Activated CD4-positive, alpha-beta memory T cell treated with anti-CD3 and anti-CD28 coated beads, Interleukin-2, amount 10 ng/mL, durations not matched to agents 7 days and 5 days (primary cell): ENCODE measurements at places on chromosomes 11 and 22. TPM values are rescaled to one million over a fixed set of nuclear protein-coding genes. Genes with fewer than 3 reads are reported as not detected.

DNA sequence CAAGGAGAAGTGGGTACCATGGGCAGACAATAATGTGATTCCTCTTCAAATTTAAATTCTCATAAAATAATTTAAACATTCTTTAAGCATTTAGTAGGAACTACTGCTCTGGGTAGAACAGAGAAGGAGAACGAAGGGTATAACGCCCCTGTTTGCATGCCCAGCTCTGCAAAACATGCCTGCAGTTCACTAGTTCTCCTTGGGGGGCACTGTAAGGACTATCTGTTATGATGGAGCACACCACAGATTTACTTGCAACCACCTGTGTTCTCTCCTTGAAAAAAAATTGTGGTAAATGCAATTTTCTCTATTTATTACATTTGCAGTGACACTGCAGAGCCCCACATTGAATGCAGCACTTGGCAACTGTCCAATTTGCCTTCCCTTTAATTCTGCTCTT is 100.3 kb downstream of the GUCY1A2 start:
- DNase-seq: no peak

The BIK gene
- 2.6 TPM for total RNA-seq

The CECR2 gene
- total RNA-seq: not detected

The YPEL1 gene
- total RNA-seq: 17.5 TPM

DNA sequence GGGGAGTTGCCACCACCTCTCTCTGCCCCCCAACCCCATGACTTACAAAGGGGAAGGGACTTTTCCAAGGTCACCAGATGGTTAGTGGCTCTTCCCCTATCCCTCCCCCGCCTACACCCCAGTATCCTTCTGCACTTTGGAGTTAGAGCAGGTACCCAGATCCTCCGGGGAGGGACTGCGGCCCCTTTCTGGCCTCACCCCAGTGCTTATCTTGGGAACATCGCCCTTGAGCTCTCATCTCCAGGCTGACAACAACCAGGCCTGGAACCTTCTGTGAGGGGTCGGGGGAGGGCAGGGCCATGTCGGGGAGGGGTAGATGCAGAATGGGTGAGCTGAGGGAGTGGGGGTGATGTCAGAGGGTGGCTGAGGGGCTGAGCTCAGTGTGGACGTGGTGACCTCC is 7.5 kb upstream of the NAALADL1 start:
- no peak for DNase-seq

- DNase-seq: no peak
These were observed 115.4 kb upstream of the SEZ6L start for GRCh38 chr22:26053737-26054316.

DNA sequence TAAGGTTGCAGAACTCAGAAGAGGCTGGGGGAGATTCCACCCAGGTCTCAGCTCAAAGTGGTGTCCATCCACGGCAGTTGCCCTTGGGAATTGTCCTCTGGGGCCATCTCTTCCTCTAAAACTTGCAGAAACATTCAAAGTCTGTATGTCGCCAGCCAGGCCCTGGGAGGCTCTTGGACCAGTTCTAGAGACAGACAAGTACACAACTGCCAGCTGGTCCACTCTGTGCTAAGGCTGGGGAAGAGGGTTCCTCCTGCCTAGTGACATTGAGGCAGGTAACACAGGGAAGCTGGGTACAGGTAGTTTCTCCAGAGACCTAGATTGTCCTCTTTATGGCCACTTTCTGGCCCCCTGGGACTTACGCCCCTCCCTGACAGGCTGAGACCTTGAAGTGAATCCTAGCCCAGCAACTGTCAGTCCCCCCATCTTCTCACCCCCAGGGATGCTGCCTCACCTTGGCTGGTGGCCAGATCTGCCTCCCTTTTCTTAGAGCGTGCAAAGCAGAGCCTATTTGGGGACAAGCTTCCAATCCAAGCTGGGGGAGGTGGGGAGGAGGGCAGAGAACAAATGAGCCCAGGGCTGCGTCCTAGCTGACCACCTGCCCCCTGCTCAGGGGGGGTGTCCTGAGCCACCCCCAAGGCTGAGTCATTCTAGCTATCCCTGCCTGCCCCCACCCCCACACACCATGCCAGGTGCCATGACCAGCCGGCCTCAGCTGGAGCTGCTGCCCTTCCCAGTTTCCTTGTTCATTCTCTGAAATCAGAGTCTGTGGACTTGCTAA is 8.4 kb downstream of the FAM83F start:
- DNase-seq: no peak

The SMTNL1 gene
- not detected for total RNA-seq

DNA sequence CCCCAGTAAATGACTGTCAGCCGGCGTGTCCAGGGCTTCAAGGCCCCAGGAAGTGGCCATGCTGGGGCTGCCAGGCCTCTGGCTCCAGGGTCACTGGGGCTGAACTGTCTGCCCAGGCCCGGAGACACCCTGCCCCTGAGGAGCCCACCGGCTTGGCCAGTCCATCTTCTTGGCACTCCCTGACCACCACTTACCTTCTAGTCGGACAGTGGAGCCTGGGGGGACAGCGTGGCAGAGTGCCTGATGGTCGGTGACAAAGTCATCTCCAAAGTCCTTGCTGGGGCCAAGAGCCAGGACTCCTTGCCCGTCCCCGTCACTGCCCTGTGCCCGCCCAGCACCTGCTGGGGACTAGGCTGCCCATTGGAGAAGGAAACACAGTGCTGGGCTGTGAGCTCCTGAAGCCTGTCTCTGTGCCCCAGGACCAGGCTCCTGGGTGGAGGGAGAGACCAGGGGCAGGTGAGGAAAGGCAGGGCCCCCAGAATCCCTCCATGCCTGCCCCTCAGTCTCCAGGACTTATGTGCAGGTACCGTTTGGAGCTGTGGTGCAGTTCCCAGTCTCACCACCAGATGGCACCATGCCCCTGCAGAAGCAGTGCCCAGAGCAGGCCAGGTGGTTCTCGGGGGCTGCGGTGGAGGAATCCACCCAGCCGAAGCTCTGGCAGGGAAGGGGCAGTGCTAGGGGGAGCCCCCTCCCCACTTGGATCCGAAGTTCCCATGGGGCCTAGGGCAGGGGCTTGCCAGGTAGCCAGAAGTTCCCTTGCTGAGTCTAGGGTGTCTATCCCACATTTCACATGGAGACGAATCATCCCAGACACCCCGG is 6.0 kb upstream of the CCDC188 start:
- peak; percentile 86 for DNase-seq

GRCh38 chr11:65032216-65032615 is 5.0 kb downstream of the SNX15 start:
- no peak for DNase-seq

DNA sequence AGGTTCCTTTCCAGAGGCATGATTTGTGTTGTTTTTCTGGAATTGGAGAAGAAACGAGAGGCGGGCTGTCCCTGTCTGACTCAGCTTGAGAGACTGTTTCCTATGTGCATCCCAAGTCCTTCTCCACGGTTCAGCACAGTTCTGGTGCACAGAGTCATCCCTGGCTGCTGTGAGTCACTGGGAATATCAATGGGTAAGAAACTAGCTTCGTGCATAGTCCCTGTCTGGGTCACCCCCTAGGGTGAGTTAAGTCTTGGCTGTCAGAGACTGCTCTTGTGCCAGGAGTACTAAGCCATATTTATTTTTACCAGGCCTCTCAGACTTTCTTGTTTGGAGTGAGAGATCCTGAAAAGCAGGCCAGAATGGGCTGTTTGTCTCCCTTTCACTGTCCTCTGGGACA is 2.4 kb upstream of the LRP4 start:
- no peak for DNase-seq

The CTSW gene
- 80.5 TPM for total RNA-seq

The HEPHL1 gene
- total RNA-seq: not detected

The EFCAB6 gene
- 0.18 TPM for total RNA-seq
